ENCODE measurements at places on chromosomes 2 and 18.

DNA sequence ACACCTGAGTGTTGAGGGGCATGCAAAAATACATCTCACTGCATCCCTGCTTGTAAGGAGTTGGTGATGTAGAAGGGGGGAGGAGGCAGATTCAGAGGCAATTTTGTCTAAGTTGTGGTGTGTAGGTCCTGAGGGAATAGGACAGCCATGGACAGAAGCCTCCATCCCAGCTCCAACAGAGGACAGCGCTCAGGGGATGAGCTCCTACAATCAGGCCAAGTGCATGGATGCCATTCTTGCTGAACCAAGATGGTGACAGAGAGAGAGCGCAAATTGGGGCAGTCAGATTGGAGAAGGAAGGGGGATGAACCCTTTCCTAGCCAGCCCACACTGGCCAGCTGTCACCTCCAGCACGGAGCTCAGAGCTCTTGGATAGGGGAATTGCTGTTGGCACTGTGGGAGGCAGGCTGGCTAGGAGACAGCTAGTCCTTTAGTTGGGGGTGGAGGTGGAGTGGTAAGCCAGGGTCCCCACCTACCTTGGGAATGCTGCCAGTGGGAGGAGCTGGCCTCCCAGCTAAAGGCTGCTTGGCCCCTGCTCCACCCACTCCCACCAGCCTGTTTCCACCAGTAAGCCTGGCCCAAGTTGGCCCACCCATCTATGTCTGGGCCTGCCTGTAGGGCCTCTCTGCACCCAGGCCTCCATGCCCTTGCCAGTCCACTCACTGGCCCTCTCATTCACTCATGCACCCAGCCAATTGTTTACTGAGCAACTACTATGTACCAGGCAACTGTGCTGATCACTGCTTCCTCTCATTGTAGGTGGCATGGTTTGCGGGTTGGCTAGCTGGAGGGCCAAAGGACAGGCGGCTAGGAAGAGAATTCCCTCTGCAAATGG lies 2.5 kb upstream of the PER2 start:
- DNase-seq: no peak

- no peak for DNase-seq
Observed at GRCh38 chr2:45178359-45178758, 169.1 kb upstream of the SIX2 start.

- DNase-seq: no peak
Observed at GRCh38 chr2:218566296-218566695, 1.9 kb downstream of the USP37 start.

DNA sequence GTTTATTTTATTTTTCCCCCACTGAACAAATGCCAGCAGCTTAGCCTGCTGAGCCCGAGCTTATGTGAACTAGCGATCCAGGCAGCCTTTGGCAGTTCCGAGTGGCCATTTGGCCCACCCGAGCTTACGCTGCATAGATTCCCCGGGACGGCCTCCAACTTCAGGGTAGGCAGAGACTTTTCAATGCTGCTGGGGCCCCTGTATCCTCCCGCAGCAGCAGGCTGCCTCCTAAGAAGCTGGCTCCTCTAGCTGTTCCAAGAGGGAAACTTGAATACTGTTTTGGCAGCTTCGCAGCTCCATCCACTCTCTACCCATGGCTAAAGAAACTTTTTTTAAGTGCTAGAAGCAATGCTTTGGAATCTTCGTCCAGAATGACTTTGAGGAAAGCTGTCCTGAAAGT lies 295.2 kb downstream of the SS18 start:
- DNase-seq: no peak

- DNase-seq: no peak
Observed at GRCh38 chr2:112787729-112788393, 3.6 kb upstream of the IL1A start.

GRCh38 chr2:112055730-112056625 lies 909 bp downstream of the TMEM87B start:
- no peak for DNase-seq

Data from stimulated activated CD8-positive, alpha-beta memory T cell treated with anti-CD3 and anti-CD28 coated beads, Interleukin-2, amount 100 ng/mL, for 1 hour (primary cell).